ENCODE measurements at places on chromosomes 12 and 14.

DNA sequence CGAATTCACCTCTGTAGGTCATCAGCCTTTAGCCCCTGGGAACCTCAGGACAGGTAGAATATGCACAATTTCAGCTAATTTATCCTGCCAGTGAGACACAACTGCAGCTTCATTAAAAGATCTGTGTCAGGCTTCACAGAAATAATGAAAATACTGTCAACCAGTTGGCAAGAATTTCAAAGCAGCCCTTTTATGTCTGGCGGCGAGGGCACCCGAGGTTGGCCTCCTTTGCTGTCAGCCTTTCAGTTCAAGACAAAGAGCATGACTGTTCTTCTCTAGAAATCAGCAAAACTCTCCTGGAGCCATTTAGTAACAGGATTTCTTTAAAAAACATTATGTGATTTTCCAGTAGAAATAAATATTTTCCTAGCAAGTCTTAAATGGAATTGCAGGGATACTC is 75.9 kb downstream of the BBS10 start:
- no peak for DNase-seq

DNA sequence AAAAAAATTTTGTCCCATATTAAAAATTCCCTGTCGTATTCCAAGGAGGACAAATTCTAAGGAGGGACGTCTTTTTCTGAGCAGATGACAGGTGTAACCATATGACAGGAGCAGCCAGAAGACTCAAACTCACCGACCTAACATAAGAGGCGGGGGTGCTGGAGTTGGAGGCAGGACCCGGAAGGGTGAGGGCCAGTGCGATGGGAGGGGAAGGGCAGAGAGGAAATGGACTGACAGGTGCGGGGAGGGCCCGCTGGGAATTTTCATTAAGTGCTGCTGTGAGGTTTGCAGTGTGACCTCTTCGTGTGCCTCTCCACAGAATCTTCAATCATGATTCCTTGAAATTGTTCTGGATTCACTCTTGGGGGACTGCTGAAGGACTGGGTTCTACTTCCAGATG is 189.4 kb downstream of the NTF3 start:
- no peak for DNase-seq

DNA sequence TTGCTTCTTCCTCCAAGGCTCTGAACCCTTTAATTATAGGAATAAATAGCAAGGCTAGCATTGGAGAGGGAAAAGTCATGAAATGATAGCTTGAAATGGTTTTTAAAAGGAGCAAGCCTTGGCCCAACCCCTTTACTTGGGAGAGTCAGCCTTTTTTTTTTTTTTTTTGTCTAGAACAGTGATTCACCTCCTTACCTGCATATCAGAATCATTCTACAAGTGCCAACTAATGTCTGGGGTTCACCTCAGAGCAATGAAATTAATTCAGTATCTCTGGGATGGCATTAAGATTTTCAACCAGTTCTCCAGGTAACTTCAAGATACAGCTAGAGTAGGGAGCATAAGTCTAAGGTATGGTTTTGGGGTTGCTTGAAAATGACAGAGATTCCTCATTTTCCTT is 41.3 kb upstream of the TMTC2 start:
- DNase-seq: no peak

DNA sequence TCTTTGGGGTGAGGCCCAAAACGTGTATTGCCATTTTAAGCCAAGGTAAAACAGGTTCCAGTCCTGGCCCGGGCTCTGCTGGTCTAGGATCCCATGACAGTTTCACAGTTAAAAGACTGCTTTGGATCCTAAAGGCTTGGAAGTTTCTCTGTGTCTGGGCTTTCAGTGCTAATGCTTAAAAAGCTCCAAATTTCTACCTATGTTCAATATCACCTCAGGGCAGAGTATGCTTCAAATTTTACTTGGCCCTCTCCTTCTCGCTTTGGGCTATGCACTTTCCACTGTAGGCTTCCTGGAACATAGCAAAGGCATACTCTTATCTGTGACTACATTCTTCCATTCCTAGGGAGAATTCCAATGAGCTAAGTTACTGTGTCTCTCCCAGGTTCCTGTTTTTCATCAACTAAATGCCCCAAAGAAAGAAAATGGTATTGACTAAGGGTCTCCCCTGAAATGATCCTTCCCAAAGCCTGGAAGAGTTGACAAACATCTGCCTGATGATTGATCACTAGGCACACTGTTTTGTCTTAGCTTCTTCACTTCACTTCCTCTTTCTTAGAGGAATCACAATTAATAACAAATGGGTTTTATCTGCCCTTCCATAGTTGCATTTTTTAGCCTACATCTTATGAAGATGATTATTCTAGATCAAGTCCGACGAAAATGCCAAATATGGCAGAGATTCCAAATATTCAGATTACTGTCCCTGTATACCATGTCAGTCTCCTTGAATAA is 79.4 kb downstream of the TMTC2 start:
- no peak for DNase-seq

DNA sequence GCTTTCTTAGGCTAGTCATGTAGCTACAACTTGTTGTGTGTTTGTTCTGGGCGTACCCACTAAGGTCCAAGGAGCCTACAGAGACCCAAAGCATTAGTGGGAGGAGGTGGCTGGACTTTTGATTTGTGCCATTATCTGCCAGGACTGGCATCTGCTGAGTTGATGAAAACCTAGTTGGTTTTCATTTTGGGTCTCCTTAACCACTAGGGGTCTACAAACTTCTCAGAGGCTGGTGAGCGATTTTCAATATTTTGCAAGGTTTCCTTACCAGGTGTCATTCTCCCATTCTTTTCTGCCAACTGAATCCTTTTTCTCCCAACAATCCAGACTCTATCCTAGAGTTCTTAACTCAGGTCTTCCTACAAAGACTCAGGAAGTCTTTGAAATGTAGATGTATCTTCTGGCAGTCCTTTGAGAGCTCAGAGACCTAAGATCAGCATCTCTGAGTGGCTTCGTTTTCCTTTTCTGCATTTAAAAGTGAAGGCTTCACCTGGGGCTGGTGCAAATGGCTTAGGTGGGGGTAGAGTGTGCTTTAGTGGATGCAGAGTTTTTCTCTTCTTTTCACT is 150.0 kb upstream of the RMST start:
- no peak for DNase-seq

- DNase-seq: no peak
Measured at GRCh38 chr14:74134484-74134883, 49.7 kb downstream of the LIN52 start.

GRCh38 chr12:94872971-94873733 is 130.3 kb downstream of the NDUFA12 start:
- no peak for DNase-seq

GRCh38 chr12:91507754-91508153 is 325.1 kb upstream of the DCN start:
- no peak for DNase-seq

GRCh38 chr14:80584744-80585505 is 356.6 kb downstream of the CEP128 start:
- no peak for DNase-seq

DNA sequence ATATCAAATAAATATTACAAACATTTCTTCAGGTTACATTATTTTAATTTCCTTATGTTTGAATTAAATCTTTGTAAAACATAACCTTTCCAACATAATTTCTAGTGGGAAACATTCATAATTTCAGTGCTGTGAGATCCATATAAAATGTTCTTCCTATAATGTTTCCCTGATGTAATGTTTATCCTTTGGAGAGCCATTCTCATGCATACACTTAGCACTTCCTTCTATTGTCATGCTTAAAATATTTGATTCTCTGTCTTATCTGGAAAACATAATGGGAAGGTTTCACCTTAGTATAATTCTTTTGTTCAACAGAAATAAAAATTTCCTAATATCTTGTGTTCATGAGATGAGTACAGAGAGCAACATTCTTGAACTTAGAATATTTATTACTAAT is 472.5 kb downstream of the ADAMTS20 start:
- no peak for DNase-seq

DNA sequence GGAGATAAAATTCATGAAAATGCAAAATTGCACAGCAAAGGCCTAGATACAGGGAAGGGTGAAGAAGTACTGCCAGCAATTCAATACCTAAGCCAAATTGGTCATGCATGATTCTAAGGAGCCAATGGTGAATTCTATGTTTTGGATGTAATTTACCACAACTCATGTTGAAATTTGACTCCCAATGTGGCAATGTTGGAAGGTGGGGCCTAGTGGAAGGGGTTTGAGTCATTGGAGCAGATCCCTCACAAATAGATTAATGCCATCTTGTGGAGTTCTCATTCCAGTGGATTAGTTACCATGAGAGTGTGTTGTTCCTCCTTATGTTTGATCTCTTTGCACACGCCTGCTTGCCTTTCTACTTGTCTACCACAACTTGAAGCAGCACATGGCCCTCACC is 194.0 kb upstream of the ALG10 start:
- no peak for DNase-seq

DNA sequence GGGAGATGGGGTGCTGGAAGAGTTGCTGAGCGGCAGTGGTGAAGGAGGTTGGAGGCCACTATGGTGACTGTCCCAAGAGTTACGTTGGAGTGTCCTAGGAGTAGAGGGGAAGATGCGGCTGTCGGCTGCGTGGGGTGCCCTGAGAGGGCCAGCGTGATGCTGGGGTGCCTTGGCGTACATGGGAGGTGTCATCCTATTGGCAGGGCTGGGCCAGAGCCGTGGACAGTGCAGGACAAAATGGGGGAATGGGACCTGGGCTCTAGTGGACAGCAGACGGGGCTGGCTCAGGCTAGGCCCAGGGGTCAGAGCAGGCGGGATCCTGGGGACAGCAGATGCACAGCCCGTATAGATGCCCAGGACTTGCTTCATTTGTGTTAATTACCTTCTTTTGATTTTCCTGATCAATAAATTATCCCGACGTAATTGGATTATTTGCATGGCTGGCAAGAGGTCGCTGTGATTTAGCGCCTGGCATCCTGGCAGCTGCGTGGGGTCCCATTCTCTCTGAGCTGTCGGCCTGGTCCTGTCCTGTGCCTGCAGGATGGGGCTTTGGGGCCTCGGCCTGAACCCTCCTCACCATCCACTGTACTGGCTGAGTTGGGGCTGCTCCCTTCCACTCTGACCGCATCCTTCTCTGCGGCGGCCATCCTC is 203.9 kb upstream of the C14orf180 start:
- no peak for DNase-seq

DNA sequence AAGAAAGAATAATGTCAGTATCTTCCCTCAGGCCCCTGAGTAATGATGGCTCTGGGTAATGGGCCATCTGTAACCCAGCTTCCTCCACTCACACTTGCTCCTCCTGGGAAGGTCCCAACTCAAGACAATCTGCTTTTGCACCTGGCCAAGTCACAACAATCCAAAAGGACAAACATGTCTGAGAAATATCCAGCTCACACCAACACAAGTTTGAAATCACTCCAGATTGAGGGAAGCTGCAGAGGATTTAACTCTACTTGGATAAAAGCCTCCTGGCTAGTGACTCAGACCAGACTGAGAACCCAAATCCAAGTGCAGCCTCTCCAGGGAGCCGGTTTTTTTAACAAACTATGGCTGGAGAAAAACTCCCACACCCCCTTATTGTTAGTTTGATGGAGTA is 34.2 kb downstream of the RTRAF start:
- no peak for DNase-seq

- no peak for DNase-seq
Measured at GRCh38 chr12:116196752-116197718, 80.5 kb downstream of the MED13L start.

DNA sequence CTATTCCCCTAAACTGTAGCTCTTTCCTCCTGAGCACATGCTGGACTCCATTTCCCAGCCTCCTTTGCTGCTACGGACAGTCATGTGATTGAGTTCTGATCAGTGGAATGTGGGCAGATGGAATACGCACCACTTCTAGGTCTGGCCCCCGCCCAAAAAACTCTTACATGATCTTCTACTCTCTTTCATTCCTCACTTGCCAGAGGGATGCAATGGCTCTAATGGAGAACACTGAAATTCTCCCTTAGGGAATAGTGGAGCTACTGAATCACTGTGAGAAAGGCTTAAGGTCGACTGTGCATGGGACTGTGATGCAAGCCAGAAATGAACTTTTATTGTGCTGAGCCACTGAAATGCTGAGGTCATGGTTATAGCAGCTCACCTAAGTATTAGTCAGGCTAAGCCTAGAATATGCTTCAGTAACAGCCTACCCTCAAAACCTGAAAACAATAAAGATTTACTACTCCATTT is 13.0 kb upstream of the TMED2 start:
- no peak for DNase-seq

DNA sequence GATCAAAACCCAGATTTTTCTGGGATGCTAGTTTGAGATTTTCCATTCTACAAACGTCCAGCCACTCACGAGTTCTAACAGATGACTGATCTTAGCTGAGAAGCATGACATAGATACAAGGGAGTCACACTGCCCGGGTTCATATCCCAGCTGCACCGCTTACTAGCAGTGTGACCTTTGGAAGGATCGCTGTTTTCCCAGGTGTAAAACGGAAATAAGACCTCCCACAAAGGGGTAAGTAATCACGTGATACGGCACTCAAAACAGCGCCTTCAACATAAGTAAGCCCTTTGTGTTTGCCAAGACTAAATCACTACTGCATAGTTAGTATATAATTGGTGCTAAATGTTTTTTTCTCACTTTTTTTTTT is 624 bp upstream of the PWP1 start:
- no peak for DNase-seq

DNA sequence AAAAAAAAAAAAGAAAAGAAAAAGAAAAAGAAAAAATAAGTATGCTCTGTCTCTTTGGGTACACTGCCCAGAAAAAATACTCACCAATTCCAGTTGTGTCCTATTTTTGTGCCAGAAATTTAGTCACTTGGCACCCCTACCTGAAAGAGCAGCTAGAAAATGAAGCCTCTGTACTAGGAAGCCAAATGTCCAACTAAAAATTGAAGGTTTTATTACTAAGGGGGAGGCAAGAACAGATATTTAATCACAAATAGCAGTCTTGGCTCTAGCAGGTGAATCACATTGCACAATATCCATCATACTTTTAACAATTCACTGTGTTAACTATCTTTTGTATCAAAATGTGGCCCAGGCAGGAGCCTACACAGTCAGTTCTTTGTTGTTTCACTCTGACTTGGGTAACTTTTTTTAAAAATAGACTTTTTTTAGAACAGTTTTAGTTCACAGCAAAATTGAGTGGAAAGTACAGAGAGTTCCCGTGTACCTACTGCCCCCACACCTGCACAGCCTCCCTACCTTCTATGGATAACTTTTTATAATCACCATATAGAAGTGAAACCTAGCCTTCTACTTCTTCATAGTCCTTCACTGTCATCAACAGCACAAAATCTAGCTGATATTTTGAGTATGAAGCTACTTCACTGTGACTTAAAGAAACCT is 87.1 kb upstream of the ATF7IP start:
- no peak for DNase-seq

DNA sequence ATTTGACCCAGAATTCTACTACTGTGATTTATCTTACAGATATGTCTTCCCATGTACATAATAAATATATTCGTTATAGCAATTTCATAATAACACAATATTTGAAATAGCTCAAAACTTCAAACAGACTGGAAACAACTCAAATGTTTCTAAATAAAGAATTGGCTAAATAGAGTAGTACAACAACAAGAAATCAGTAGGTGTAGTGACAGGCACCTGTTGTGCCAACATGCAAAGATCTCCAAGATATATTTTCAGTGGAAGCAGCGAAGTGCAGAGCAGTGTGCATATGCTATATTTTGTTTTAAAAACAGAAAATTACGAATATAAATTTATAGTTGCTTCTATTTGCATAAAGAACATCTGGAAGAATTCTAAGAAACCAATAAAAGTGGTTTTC is 60.9 kb downstream of the GRIP1 start:
- no peak for DNase-seq

GRCh38 chr12:19485240-19485639 is 45.9 kb downstream of the AEBP2 start:
- DNase-seq: no peak

GRCh38 chr14:103216857-103217256 is 93.6 kb downstream of the TNFAIP2 start:
- no peak for DNase-seq
